ENCODE measurements at places on chromosomes 3 and 15. TPM values are rescaled to one million over a fixed set of nuclear protein-coding genes. Genes with fewer than 3 reads are reported as not detected.

Gene C3orf70
- 1.0 TPM for total RNA-seq

Gene CLPX
- 39.3 TPM for total RNA-seq

Gene PYGO1
- total RNA-seq, result 7.3 TPM

Gene TRIM71
- 3.5 TPM for total RNA-seq

Gene SLC24A5
- total RNA-seq, result not detected

Gene RPS27L
- 140 TPM for total RNA-seq

Gene REC114
- not detected for total RNA-seq

Gene WDR53
- 9.4 TPM for total RNA-seq

Gene KIF15
- total RNA-seq, result 0.72 TPM

GRCh38 chr3:161171639-161172552 is 49.2 kb upstream of the NMD3 start:
- no peak for DNase-seq
- no peak overlapping the region for H3K4me3 ChIP-seq
- no peaks in the 10 kb centered on the region for H3K27me3 ChIP-seq
- H3K27ac ChIP-seq, result no peak overlapping the region
- no peaks in the 10 kb centered on the region for H3K36me3 ChIP-seq

DNA sequence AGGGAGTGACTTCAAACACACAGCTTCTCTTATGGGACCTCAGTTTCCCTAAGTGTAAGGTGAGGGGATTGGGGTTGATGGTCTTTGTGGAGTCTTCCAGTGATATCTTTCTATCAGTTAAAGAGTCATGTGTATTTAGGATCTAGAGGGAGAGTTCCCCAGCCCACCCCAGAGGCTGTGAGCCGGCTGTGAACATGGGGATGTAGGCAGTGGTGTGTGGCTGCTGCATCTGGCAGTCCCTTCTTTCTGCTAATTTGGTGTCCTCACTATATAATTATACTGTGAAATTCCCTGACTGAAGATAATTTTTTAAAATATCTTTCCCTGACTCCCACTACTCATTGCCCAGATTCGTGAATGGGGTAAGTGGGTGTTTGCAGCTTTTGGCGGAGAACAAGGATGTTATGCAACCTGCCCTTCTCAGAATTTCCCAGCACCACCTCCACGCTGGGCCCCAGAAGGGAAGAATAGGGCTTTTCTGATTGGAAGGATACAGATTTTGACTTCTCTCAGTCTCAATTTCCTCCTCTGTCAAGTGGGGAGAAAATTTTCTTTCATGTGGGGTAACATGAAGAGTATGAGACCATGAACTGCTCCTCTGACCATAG is 79.0 kb upstream of the RASGRF1 start:
- H3K27me3 ChIP-seq, result no peaks in the 10 kb centered on the region
- no peak overlapping the region for H3K4me3 ChIP-seq
- H3K4me1 ChIP-seq, result no peaks in the 10 kb centered on the region
- DNase-seq, result no peak
- H3K27ac ChIP-seq, result no peak overlapping the region
- H3K36me3 ChIP-seq, result no peaks in the 10 kb centered on the region

- no peaks in the 10 kb centered on the region for H3K27me3 ChIP-seq
- no peak for DNase-seq
- peaks cover 6% of the 10 kb centered on the region for H3K36me3 ChIP-seq
These were observed 17.2 kb downstream of the KLF13 start for GRCh38 chr15:31343831-31344230.

DNA sequence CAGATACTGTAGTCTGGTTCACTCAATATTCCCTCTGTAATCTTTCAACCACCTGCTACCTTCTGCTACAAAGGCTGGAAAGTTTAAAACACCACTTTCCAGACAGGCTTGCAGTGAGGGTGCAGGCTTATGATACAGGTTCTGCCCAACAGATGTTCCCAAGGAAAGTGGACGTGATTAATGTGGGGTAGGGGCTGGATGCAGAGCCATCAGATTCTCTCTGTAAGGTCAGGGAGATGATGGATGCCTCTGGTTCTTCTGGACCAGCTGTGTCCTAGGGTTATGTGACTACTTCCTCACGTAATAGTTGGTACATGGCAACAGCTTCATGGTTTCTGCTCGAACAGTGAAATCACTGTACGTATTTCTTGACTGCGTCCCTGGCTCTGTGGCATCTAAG is 11.1 kb downstream of the GPR176 start:
- DNase-seq, result no peak
- no peak overlapping the region for H3K4me3 ChIP-seq
- H3K27ac ChIP-seq, result no peak overlapping the region
- H3K36me3 ChIP-seq, result no peaks in the 10 kb centered on the region

- H3K27me3 ChIP-seq, result no peaks in the 10 kb centered on the region
- no peak overlapping the region for H3K4me3 ChIP-seq
- DNase-seq, result no peak
- H3K4me1 ChIP-seq, result no peaks in the 10 kb centered on the region
These were observed 88.6 kb downstream of the P3H2 start for GRCh38 chr3:190031887-190032752.

DNA sequence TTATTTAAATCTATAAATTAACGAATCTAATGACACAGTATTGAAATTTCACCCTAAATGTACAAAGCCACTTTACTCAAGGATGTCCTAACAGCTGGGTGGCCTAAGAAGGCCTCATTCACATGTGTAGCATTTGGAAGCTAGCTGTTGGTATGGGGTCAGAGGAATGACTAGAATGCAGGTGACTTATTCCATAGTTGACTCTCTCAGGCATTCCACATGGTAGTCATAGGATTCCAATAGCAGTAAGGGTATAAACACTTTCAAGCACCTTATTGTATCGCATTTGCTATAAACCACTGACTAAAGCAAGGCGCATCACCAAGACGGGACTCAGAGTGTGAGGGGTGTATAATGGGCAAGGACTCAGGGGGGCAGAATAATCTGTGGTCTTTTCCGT is 294.8 kb upstream of the EPHA3 start:
- no peak overlapping the region for H3K4me3 ChIP-seq
- no peaks in the 10 kb centered on the region for H3K36me3 ChIP-seq
- H3K27me3 ChIP-seq, result no peaks in the 10 kb centered on the region
- no peak overlapping the region for H3K27ac ChIP-seq

GRCh38 chr15:94256511-94256910 is 25.1 kb downstream of the MCTP2 start:
- H3K4me3 ChIP-seq, result no peak overlapping the region
- H3K4me1 ChIP-seq, result no peaks in the 10 kb centered on the region
- no peaks in the 10 kb centered on the region for H3K27me3 ChIP-seq
- DNase-seq, result no peak
- no peaks in the 10 kb centered on the region for H3K36me3 ChIP-seq

- no peak overlapping the region for H3K27ac ChIP-seq
- no peaks in the 10 kb centered on the region for H3K27me3 ChIP-seq
- no peaks in the 10 kb centered on the region for H3K4me1 ChIP-seq
- no peak for DNase-seq
- no peak overlapping the region for H3K4me3 ChIP-seq
These were observed 651.2 kb downstream of the DIPK2A start for GRCh38 chr3:144622845-144623244.

- DNase-seq, result no peak
- H3K36me3 ChIP-seq, result no peaks in the 10 kb centered on the region
- H3K27me3 ChIP-seq, result no peaks in the 10 kb centered on the region
- no peak overlapping the region for H3K27ac ChIP-seq
These were observed 1346.1 kb upstream of the EPHA6 start for GRCh38 chr3:95468331-95468730.

GRCh38 chr15:61501815-61502389 is 272.8 kb upstream of the RORA start:
- H3K4me1 ChIP-seq, result no peaks in the 10 kb centered on the region
- H3K4me3 ChIP-seq, result no peak overlapping the region
- H3K27me3 ChIP-seq, result no peaks in the 10 kb centered on the region
- DNase-seq, result no peak

GRCh38 chr3:53531749-53532148 is 37.3 kb downstream of the CACNA1D start:
- no peak overlapping the region for H3K27ac ChIP-seq
- no peaks in the 10 kb centered on the region for H3K36me3 ChIP-seq
- no peak overlapping the region for H3K4me3 ChIP-seq
- no peaks in the 10 kb centered on the region for H3K27me3 ChIP-seq
- no peaks in the 10 kb centered on the region for H3K4me1 ChIP-seq
- no peak for DNase-seq

DNA sequence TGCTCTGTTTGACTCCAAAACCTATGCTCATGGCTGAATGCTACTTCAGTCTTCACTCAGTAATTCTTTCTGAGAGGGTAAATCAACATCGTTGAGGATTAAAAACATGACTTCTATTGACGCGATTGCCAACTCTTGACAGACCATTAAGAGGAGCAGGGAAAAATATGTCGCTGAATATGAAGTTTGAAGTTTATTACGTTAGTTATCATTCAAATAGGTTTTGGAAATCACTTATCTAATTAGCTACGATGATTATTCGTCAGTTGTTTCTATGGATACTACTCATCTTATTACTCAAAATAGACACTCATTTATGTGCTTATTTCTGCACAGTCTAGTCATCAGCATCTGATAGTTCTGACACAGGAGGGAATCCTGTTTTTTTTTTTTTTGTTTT is 279.2 kb upstream of the TBL1XR1 start:
- no peak overlapping the region for H3K27ac ChIP-seq
- H3K4me1 ChIP-seq, result peaks cover 20% of the 10 kb centered on the region
- H3K27me3 ChIP-seq, result no peaks in the 10 kb centered on the region
